ENCODE measurements at places on chromosomes 12 and 14.

GRCh38 chr12:46217541-46218321 lies 51.1 kb downstream of the SLC38A1 start:
- peak; percentile 45 for DNase-seq

DNA sequence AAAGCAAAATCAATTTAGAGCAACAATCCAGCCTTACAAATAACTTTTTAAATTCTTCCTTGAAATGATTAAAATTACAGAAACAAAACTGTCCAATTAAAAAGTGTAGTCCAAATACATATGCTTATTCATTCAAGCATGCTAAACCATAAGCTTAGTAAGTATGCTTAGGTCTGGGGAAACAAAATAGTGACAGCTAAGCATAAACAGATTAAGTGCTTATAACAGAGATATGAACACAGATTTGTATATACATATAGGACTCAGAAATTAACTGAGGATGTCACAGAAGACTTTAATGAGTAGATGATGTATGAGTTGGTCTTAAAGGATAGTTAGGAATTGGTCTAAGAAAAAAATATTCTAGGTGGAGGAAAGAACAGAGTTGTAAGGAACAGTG lies 41.8 kb downstream of the SCAF11 start:
- no peak for DNase-seq

GRCh38 chr14:56490379-56490778 lies 89.2 kb upstream of the TMEM260 start:
- no peak for DNase-seq

GRCh38 chr14:34103176-34103575 lies 152.3 kb upstream of the EGLN3 start:
- DNase-seq: no peak

GRCh38 chr14:91453744-91454143 lies 36.1 kb upstream of the CCDC88C start:
- peak; percentile 25 for DNase-seq

DNA sequence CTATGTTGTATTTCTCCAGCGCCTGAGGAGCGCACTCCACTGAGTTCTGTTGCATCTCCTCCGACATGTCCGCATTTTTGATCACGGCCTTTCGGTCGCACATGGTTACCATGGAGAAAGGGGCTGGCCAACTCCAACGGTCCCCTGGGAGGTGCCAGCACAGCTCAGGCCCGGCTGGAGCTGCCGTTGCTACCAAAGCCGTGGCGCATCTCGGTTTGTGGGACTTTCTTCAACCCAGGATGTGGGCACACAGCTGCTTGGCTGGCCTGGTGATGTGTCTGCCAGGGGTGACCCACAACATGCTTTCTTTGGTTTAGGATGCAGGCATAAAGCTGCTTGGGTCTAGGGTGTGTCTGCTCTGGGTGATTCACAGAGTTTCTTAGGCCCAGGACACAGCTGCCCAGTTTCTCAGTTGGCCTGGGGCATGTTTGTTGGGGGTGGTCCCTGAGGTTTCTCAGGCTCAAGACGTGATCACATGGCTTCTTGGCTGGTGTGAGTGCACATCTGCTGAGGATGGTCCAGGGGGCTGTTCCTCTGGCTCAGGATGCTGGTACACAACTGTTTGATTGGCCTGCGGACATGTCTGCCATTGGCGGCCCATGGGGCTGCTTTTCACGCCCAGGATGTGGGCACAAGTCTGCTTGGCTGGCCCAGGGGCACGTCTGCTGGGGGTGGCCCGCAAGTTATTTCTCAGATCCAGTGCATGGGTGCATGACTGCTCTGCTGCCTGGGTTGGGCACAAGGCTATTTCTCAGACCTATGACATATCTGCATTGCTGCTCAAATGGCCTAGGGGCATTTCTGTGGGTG lies 25.9 kb upstream of the GTF2A1 start:
- no peak for DNase-seq

GRCh38 chr14:68687746-68688145 lies 105.1 kb downstream of the ZFP36L1 start:
- no peak for DNase-seq

- DNase-seq: no peak
Observed at GRCh38 chr12:24027352-24027751, 77.9 kb upstream of the SOX5 start.

DNA sequence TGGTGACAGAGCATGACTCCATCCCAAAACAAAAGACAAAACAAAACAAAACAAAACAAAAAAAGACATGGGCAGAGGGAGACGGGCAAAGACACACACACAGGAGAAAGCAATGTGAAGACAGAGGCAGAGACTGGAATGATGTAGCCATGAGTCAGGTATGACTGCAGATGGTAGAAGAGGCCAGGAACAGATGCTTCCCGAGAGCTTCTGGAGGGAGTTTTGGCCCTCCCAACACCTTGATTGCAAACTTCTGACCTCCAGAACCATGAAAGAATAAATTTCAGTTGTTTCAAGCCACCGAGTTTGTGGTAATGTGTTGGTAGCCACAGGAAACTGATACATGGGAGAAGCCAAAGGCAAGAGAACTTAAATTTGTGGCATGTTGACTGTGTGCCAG lies 27.1 kb downstream of the VWF start:
- no peak for DNase-seq

DNA sequence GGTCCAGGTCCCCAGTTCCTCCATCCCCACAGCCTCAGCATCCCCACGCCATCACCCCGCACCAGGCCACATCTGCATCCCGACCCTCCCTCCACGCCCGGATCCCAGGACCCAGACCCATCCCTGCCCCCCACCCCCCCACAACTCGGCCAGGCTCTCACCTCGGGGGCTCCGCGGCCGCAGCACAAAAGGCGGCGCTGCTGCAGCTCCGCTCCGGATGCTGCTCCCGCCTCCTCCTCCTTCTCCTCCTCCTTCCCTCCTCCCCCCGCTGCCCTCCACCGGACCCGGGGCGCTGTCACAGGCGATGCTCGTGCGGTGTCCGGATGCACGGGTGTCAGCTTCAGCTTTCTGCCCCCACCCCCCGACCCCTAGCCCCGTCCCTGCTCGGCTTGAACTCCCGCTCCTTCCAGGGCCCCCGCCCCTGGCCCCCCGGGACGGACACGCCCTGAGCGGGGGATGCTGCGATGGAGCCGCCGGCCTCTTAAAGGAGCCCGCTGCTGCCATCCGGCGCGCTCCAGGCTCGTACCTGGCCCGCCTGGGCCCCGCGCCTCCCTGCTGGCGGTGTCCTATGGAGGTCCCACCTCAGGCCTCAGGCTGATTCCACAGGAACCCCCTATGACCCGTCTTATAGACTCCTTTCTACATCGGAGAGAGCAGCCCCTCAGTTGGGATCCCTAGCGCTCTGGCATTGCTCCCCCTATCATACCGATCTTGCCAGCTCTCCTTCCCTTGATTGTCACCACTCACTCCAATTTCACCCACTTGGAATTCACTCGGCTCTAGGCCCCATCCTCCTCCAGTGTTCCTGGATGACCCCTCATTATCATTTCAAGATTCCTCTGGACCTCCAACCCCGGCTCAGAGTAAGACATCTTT lies at the start of gene MAP3K12:
MAP3K12 (minus strand) TSS at position 193 of the 876 bp plus-strand sequence. CDS start 12,067 bp downstream, outside the sequence.
- DNase-seq: peak; percentile 69

DNA sequence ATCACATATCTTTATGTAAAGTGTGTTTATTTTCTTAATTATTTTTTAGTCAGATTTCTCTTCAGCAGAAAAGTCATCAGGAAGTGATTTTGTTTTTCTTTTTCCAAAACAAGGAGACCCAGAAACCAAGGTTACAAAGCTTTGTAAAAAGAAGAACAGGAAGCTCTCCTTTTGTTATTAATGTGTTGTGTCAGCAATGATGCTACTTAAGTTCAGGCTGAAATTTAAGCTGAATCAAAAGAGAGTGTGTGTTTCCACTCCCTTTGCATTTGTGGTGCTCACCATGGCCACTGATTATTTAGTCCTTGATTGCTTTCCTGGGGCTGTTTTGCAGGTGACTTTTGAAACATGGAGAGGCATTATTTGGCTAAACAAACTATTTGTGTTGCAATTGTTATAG lies 155.3 kb upstream of the ATP2B1 start:
- no peak for DNase-seq

DNA sequence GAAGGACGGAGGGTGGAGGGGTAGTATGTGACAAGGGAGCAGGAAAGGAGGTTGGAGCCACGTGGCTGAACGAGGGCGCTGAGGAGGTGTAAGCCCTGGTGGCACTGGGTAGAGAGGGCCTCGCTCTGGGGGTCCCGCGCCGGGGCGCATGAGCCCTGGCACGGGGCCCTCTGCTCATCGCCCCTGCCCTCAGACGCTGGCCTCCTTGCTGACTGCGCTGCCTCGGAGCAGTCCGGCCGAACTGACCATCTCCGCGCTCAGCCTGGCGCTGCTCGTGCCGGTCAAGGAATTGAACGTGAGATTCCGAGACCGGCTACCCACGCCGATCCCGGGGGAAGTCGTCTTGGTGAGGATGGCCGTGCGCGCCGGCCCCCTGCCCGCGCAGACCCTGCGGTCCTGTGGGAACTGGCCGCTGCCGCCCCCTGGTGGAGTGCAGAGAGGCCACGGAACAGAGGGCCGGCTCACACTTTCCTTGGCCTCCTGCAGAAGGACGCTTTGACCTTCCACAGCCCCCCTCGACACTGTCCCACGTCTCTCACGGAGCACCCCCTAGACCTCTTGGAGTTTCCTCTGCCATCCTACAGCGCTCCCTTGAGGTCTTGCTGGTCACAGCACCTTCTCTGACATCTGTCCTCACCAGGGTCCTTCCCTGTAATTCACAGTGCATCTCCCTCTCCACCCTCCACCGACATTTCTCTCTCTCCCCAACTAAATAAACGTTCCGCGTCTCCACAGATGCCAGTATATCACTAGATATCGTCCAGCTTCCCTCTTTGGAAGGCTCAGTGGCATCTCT lies 10.5 kb downstream of the ARHGEF25 start:
- DNase-seq: peak; percentile 50

- no peak for DNase-seq
Observed at GRCh38 chr12:42946871-42947381, 357.4 kb upstream of the PRICKLE1 start.

DNA sequence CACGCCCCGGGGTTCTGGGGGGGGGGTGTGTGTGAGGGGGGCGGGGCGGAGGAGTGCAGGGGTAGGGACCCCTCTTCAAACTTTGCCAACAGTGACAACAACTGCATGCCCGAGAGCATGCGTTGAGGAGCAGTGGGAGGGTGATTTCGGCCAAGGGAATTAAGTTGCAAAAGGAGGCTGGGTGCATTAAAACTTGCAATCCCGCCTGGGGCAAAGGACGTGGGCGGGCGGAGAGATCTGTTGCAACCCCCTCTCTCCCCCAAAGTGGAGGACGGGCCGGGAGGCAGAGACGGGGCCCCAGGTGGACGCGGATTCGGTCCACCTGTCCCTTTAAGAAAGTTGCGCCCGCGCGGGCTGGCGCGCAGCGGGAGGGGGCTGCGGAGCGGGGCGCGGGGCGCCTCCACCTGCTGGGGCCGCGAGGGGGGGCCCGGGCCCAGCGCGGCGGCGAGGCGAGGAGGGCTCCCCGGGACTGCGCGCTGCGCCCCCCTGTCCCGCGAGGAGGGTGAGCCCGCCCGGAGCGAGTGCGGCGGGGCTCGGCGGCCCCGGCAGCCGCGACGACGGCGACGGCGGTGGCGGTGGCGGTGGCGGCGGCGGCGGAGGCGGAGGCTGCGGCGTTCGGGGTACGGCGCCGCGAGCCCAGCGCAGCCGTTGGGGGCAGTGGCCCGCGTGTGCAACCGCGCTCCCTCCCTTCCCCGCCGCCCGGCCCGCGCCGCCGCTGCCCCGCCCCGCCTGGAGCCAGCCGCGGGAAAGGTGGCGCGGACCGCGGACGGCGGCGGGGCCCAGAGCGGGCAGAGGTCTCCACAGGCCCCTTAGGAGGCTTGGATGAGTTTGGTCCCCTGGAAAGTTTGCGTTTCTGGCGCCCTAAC lies 530 bp upstream of the FOXN4 start:
- no peak for DNase-seq

- no peak for DNase-seq
Observed at GRCh38 chr14:64645220-64645892, 58.9 kb upstream of the PLEKHG3 start.

GRCh38 chr12:56377310-56377988 lies 14.8 kb upstream of the APOF start:
- DNase-seq: no peak

DNA sequence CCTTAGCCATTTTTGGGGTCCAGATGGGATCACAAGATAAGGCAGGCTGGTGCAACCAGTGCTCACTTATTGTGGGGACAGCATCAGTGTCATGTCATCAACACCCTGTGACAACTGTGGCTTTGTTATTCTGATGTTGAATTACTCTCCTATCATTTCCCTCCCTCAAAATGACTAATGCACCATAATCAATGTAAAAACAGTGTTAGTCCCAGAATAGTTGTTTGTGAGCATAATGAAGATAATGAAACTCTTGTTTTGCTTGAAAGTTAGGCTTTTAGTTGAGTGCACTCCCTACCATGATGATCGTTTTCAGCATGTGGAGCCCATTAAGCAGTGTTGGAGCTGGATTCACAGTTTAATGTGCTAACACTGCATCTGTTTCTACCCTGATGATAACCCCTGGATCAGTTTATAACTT lies 151.4 kb downstream of the TMTC2 start:
- DNase-seq: no peak

- peak; percentile 51 for DNase-seq
Observed at GRCh38 chr12:67748743-67749040, 100.1 kb downstream of the DYRK2 start.

GRCh38 chr14:77221241-77221871 lies 39.8 kb downstream of the TMEM63C start:
- no peak for DNase-seq

DNA sequence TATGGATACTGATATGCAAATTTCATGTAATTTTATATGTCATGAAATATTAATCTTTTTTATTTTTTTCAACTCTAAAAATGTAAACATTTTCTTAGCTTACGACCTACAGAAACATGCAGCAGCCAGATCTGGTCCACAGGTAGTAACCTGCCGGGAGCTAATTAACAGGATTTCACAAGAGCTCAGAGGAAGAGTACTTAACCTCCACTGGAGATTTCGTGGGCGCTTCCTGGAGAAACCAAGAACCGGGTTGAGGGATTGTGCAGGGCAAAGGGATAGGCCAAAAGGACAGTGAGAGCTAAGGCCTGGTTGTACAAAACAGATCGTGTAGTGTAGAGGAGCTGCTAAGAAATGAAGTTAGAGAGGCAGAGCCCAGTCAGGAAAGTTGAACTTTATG lies 315.7 kb downstream of the PAWR start:
- no peak for DNase-seq
